MG63 (cell line): ENCODE measurements at places on chromosomes 16 and 17.
A peak's percentile ranks its signal among the peaks of the same experiment; 100 is the strongest.

DNA sequence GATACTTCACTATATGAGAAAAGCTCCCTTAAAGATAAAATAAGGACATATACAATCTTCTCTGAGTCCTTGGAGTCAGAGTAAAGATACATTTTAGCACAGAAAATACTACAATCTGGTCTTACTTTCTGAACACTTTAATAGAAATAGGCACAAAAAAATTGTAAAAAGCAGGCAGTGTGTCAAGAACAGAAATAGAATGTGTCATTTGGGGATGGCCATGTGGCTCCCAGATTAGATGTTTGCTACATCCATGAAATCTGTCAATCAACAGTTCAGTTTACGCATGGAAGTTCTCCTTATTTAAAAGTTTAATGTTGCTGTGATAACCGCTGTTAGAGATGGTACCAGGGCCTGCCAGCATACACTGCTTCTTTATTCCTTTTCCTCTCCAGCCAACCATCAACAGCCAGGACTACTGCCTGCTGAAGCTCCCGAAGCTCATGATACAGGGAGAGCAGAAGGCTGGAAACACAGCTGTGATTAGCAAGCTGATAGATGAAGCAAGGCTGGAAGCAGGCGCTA is 278.5 kb downstream of the CEP112 start:
- DNase-seq = no peak

GRCh38 chr17:1005361-1005946 is 8.5 kb downstream of the TIMM22 start:
- DNase-seq = peak; percentile 66

DNA sequence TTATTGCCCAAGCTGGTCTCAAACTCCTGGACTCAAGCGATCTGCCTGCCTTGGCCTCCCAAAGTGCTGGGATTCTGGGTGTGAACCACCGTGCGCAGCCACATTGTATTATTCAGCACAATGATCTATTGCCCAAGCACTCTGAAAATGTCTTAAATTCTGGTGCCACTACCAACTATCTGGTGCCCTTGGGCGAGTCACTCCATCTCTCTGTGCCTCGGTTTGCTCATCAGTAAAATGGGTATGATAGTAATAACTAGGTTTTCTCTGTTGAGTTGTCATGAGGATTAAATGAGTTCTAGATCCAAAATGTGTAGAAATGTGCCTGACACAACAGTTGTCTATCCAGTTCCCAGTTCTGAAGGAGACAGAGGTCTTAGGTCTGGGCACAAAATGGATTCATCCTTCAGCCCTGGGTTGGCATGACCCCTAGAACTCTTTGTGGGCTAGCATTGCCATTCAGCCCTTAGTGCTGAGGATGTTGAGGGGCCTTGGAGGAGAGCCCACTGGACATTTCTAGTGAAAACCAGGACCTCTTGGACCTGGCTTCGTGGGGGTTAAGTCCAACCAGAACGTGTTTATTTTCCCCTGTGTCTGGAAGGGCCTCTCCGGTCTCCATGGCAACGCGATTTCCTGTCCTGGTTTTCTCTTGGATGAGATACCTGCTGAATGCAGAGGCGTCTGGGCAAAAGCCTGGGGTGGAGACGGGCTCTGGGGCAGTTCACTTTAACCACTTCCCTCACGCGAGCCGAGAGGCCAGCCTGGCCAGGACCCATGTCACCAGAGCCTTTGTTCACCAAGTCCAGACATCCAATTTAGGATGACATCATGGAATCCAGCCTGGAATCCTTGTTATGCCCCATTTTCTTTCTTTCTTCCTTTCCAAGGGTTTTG is 43.7 kb upstream of the TNRC6A start:
- peak; percentile 72 for DNase-seq

GRCh38 chr16:4811773-4812172 is 9.3 kb upstream of the ROGDI start:
- DNase-seq = no peak

GRCh38 chr17:6667516-6667915 is 16.0 kb downstream of the C17orf100 start:
- DNase-seq = no peak
